ENCODE measurements at places on chromosomes 2 and 18. TPM values are rescaled to one million over a fixed set of nuclear protein-coding genes. Genes with fewer than 3 reads are reported as not detected.

IKZF2 gene
- total RNA-seq = 4.7 TPM

MARCO gene
- total RNA-seq = 19.7 TPM

NDUFV2 gene
- 533 TPM for total RNA-seq

DNA sequence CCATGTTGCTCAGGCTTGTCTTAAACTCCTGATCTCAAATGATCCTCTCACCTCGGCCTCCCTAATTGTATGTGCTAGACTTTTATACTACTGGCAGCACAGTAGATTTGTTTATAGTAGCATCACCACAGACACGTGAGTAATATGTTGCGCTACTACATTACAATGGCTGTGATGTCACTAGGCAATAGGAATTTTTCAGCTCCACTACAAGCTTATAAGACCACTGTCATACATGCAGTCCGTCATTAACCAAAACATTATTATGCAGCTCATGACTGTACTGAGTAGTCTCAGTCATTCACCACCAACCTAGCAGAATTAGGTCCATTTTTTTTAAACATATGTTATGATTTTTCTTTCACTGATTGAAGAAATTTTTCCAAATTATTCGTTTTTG is 398.9 kb downstream of the DCC start:
- no peak for DNase-seq

DNA sequence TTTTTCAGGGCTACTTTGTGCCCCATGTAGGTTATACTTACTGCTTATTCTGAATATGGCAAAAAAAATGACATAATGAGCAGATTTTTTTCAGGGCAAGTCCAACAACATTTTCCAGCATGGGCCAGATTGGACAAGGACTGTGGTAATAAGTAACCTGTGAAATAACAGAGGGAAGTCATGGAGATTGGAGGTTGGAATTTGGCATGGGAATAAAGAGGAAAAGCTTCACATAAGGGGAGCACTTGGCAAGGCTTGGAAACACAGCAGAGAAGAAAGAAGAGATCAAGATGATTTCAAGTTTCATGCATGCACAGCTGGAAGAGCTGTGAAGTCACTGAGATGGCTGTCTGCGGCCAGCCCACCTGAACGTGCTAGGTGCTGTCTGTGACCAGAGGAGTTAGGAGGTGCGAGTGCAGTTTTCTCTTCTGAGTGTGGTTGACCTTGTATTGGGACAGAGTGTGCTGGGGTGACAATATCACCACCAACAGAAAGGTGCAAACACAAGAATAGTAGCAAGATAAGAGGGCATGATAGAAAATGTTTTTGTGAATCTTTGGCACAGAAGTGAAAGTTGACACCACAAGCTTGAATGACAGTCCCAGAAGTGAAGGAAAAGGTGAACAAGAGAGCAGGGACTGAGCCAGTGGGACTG is 71.1 kb upstream of the DSC1 start:
- DNase-seq = no peak

EVA1A gene
- total RNA-seq = 0.84 TPM

GRCh38 chr2:5094192-5094591 is 598.0 kb upstream of the SOX11 start:
- no peak for DNase-seq

IL36G gene
- total RNA-seq = not detected

CHST9 gene
- 8.3 TPM for total RNA-seq

- no peak for DNase-seq
Measured at GRCh38 chr2:184174493-184175104, 423.7 kb upstream of the ZNF804A start.

GRCh38 chr18:60060578-60060977 is 160.8 kb downstream of the PMAIP1 start:
- DNase-seq = no peak

UBXN4 gene
- 54.9 TPM for total RNA-seq

CCDC150 gene
- total RNA-seq = 0.89 TPM

- no peak for DNase-seq
Measured at GRCh38 chr2:20673686-20674308, 6.9 kb downstream of the GDF7 start.

ARHGAP25 gene
- 9.4 TPM for total RNA-seq

GRCh38 chr2:56244911-56245530 is 61.2 kb downstream of the CCDC85A start:
- DNase-seq = no peak

DNA sequence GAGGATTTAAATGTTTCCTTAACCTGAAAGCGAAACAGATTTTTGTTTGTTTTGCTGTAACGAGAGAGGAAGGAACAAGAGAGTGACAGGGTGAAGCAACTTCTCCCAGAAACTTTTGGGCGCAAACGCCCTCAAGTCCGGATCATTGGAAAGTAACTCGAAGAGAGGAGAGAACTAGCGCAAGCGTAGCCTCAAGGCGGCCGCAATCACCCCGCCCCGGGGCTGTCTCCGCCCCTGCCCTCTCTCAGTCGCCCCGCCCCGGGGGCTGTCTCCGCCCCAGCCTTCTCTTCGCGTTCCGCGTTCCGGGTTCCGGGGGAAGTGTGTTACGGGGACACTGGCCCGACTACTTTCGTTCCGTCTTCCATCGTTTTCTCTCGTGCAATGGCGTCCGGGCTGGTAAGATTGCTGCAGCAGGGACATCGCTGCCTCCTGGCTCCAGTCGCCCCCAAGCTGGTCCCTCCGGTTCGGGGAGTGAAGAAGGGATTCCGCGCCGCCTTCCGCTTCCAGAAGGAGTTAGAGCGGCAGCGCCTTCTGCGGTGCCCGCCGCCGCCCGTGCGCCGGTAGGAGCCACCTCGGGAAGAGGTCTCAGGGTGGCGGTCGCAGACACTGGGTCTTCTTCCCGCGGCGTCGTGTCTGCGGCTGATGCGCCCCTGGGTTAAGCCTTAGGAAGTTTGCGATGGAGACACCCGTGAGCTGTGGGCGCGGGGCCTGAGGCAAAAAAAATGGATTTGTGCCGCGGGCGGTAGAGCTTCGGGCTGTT is at the start of gene MRPL44:
Gene MRPL44 (plus strand): TSS at position 372 of the 760 bp plus-strand sequence. CDS start 10 bp downstream, at position 382.
- DNase-seq = peak; percentile 99

ZNF385B gene
- total RNA-seq = 0.35 TPM

ZNF532 gene
- total RNA-seq = 64.1 TPM

DNA sequence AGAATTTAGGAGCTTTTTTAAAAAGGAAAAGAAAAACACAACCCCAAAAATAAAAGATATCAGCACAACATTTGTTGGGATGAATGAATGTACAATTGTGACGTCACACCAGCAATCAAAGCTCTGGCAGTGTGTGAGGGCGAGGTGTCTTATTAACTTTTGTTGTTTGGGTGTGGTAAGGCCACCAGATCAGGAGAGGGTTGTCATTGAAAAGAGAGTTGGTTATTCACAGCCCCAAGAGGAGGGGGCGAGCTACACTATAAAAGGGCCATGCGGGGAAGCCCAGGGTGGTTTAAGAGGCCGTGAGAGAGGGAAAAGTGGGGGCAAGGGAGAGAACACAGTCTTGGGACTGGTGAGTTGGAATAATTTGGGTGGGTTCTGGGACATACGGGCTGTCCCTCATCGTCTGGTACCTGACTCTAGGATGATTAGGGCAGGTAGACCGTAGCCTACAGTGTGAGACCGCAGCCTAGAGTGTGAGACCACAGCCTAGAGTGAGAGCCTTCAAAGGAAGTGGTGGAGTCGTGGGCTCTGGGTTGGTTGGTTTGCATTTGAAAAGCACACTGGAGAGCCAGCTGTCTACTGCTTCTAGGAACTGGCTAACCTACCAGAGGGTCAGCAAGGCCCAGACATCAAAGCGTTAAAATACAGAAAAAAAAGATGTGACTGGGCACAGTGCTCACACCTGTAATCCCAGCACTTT is 128.4 kb downstream of the INO80D start:
- no peak for DNase-seq

DNA sequence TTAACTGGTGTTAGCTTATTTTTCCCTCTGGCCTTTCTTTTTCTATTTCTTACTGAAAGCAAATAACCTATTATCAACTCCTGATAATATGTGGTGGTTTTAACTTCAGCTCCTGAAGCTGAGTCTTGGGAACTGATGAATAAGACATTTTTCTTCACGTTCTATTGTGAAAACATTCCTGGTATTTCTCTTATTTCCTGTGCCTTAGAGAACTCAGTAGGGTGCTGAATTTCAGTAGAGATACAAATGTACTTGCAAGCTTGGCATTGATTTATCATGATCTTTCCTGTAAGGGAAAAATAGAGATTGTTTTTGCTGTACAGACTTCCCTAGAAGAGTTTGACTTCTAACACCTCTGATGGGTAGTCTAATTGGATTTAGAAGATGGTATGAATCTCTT is 52.8 kb upstream of the DCC start:
- DNase-seq = no peak

- no peak for DNase-seq
Measured at GRCh38 chr18:7601246-7601615, 34.1 kb downstream of the PTPRM start.

GRCh38 chr2:217456016-217456415 is 546.8 kb downstream of the TNS1 start:
- DNase-seq = no peak

DNA sequence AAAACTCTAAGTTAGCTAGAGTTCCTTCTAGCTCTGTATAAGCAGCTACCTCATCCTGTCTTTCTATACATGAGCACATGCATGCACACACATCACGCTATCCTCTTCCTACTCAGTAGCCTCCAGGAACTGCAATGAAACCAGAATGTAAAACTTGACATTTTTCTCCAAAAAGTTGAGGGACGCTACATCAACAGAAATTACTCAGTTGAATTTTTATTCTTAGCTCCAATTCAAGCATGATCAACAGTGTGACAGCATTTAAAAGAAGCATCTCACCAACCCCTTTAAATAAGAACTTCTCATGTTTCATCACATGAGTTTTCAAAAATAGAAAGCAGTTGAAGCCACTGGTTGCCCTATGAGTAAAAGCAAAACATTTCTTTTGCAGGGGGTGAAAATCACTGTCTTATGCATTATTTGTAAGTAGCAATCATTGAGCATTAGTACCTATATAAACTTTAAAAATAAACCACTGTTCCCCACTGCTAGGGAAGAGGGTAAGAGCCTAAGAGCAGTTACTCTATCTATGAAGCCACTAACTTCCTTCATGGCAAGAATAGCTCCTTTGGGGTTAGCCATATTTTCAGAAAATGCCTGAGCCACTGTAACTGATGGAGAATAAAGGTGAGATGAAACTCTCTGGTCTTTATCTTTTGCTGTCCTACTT is 77.9 kb upstream of the ARL5A start:
- DNase-seq = no peak

DPP10 gene
- total RNA-seq = 0.05 TPM

ITGB6 gene
- 5.0 TPM for total RNA-seq

SLC8A1 gene
- total RNA-seq = 999 TPM

DNA sequence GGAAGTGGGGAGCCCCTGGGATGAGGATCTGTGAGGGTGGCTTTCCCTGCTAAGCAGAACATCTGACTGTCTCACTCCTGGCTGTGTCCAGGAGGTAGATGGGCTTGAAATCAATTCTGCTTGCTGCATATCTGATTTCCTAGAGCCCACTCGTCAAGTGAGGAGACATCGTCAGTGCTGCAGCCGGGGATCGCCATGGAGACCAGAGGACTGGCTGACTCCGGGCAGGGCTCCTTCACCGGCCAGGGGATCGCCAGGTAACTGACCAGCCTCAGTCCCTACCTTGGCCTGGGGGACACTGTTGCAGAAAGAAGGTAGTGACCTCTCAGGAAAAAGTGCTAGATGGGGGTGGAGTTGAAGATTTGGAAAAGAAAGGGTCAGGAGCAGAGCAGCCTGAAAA is 31.3 kb downstream of the CNGA3 start:
- DNase-seq = no peak

All from Right ventricle myocardium inferior (tissue), 1 donor.